ENCODE measurements at places on chromosomes 3 and 15. TPM values are rescaled to one million over a fixed set of nuclear protein-coding genes. Genes with fewer than 3 reads are reported as not detected.

GRCh38 chr3:180808823-180809575 lies 103.5 kb upstream of the FXR1 start:
- no peak for DNase-seq

PP2D1 gene
- not detected for total RNA-seq

- no peak for DNase-seq
These were observed 6.4 kb downstream of the MCM2 start for GRCh38 chr3:127604546-127605165.

SERINC4 gene
- not detected for total RNA-seq
